ENCODE measurements at places on chromosomes 16 and 17.

DNA sequence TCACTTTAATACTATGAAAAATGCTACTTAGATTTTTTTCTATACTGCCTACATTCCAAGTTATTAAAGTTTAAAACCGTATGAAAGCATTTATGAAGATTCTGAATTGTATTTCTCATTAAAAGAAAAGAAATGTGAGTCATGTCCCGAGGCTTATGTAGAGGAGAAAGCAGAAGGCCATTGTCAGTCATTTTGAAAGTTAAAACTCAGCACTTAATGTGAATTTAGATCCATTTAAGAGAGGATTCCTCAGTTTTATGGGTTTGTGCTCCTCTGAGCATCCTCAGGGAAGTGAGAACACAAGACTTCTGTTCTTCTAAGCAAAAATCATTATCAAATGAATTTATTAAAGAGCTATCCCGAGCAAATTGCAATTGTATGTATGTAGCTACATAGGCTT, 11.8 kb downstream of the C17orf75 start:
- DNase-seq: no peak

DNA sequence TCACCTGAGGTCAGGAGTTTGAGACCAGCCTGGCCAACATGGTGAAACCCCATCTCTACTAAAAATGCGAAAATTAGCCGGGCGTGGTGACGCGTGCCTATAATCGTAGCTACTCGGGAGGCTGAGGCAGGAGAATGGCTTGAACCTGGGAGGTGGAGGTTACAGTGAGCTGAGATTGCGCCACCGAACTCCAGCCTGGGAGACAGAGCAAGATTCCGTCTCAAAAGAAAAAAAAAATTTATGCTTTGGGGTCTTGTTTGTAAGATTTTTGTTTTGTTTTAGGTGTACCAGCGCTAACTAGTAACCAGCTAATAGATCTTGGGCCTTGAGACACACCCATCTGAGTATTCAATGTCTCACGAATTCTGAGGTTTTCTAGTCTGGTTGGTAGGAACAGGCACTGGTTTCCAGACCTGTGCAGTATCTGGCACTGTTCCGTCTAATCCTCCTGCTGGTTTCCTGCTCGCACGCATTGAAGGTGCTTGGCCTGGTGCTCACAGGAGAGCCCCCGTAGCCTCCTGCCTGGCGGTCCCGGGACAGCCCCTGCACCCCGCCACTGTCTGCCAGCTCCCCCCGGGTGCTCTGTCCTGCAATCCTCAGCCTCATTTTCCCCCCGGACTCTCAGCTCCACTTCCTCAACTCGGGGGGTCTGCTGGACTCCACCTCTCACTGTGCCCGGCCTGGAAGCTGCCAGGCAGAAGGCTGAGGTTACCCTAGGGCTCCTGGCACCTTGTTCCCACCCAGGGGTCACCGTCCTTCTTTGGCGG, 10.6 kb upstream of the DUS1L start:
- no peak for DNase-seq

DNA sequence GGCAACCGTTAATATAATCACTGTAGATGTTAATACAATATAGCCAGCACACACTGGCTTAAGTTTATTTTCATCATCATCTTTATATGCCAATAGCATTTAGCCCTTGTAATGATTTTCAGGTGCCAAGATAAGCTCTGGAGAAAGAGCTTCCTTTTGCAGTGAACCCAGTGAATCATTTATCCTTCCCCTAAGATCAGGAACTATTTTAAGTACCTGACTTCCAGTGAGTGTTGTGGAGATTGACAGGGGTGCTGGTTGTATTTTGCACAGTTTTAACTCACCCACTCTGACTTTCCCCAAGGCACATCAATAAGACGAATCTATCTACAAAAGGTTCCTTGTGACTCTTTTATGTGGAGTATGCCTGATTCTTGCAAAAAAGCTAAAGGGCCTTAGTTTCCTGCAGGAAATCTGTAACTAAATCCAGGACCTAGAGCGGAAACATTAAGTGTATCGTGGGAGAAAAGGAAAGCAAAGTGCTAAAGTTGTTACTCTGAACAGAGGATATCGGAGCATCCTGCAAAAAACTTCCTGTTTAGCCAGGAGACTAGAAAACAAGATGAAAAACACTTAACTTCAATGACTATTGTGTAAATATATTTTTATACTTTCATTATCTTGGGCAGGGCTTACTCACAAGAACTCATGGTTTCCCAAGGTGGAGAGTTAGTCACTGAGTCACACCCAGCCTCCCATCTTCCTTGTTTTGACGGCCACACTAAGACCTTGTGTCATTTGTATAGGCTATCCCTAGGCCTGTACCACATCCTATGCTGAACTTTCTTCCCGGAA, 183.6 kb downstream of the MAP2K6 start:
- no peak for DNase-seq

DNA sequence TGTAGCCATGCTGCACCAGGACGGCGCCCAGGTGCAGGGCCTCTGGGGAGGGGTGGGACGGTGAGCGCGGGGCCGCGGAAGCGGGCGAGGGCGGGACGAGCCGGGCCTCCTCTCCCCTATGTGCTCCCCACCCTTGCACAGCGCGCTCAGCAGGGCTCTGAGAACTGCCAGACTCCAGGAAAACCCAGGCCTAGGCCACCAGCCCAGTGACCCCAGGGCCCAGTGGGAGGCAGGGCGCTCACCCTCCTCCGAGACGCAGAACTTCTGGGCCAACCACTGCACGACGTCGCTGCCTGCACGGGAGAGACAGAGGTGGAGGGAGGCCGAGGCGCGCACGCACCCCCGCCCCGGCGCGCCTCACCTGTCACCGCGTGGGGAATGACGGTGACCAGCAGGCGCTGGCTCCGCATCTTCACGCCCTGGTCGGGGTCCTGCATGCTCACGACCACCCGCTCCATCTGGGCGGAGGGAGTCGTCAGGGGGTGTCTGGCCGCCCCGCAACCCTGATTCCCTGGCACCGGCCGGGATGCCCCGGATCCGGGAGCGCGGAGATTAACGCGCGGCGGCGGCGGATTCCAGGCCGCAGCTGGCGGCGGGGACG, 603 bp downstream of the RGS11 start:
- no peak for DNase-seq

GRCh38 chr17:67125417-67125816, 81.1 kb downstream of the CACNG1 start:
- DNase-seq: no peak

- no peak for DNase-seq
Measured at GRCh38 chr16:58046936-58047335, 21.4 kb downstream of the MMP15 start.

All from vagina (tissue), 2 donors.